ENCODE measurements at places on chromosomes 6 and 20.

- DNase-seq = no peak
Observed at GRCh38 chr20:49594143-49594930, 26.4 kb upstream of the PTGIS start.

GRCh38 chr6:129679275-129679674 lies 30.7 kb downstream of the ARHGAP18 start:
- DNase-seq = no peak

DNA sequence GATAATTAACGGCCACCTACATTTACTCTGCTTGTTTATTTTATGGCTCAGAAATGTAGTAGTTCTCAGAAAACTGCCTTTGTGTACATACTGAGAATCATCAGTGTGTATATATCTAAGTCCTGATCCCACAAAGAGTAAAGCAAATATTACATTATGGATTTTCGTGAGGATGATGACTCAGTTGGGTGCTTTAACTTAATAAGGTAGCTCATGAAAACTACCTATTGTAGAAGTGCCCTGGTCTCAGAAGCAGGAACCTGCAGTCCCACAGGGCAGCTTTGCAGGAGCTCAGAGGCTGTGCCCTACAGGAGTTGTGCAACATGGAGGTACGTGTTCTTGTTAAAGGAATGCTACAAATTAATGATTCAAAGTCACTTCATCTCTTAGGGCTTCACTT lies 108.2 kb downstream of the PLG start:
- no peak for DNase-seq

GRCh38 chr6:162443101-162443500 lies 284.5 kb downstream of the PRKN start:
- DNase-seq = no peak

GRCh38 chr6:93293872-93294271 lies 125.5 kb downstream of the EPHA7 start:
- DNase-seq = no peak

- DNase-seq = no peak
Observed at GRCh38 chr6:168054765-168055560, 24.0 kb downstream of the FRMD1 start.

- DNase-seq = no peak
Observed at GRCh38 chr20:44637042-44637441, 14.5 kb downstream of the ADA start.

DNA sequence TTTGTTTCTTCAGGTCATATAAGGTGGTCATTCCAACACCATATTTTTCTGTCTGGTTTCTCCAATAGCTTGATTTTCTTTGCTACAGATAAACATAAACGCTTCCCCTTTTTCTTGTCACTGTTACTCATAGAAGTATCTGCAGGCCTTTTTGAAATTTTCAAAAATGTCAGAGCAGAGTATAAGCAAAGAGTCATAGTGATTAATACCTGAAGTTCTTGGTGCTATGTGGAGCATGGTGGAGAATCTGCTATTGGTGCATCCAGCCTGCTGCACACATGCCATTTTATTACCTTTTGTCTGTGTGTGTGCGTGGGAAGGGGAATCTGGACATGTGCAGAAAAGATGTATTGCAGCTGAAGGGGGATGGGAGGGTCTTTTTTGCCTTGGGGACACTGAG lies 19.7 kb downstream of the STX11 start:
- no peak for DNase-seq

- DNase-seq = no peak
Observed at GRCh38 chr20:58629215-58629580, 21.9 kb upstream of the STX16 start.

- no peak for DNase-seq
Observed at GRCh38 chr6:45991189-45991588, 24.5 kb downstream of the CLIC5 start.

DNA sequence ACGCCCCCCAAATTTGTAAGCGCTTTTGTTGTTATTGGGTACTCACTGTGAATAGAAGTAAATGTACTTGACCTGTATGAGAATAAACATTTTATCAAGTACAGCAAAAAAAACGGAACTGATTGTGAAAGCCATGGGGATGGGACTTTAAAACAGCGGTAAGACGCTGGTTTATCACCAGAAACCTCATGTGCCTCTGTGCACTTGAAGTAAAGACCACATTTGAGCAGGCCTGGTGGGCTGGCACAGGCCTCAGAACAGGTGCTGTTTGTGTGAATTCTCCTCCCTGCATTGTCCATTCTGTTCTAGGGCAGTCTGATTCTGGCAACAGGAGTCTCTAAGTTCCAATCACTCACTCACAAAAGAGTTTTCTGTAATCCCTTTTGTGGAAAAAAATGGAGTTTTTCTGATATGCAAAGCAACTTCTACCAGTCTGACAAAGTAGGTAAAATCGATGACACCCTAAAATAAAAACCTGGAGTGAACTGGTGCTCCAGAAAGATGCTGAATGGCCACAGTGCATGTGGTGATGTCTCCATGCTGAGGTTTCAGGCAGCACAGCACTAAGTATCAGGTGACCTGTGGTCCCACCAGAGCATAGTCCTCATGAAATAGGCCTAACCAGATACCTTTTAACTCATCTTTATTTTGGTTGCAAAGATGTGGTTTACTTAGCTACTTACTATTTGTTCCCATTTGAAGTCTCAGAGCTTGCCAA lies 53.9 kb downstream of the STX7 start:
- DNase-seq = no peak

DNA sequence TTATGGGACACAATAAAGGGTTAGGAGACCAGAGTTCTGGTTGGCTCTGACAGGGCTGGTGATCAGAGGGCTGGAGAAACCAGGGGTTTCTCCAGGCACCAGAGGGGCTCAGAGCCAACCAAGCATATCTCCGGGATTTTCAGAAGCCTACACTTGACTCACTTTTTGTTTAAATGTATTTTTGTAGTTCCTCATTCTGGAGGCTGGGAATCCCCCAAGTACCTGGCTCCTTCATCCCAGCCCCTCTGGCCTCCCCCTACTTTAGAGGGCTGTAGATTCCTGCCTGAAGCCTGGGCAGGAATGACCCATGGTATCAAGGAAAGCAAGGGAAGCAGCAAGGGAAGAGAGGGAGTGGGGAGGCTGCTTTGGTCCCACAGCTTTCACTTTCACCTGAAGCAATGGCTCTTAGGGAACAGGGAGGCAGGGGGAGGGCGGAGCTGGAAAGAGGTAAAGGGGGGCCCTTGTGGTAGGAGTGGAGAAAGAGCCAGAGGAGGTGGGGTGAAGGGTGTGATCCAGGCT lies 973 bp downstream of the CD40 start:
- DNase-seq = no peak

- no peak for DNase-seq
Observed at GRCh38 chr6:73341335-73341734, 12.7 kb downstream of the DPPA5 start.

GRCh38 chr6:127496471-127496870 lies 22.7 kb downstream of the MTCL3 start:
- no peak for DNase-seq

DNA sequence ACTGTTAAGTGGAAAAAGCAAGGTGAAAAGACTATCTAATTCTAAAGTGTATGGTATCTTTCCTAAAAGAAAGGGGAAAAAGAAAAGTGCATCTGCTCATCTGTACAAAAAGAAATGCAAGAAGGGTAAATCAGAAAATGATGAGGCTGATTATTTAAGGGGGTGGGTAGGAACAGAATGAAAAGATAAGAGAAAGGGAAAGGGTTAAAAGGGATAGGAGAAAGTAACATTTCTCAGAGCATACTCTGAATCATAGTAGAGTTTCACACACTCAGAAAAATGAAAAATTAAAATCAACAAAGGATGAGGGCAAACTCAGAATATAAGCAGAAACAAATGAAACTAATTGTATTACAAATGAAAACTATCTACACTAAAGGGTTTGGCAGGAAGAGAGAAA lies 79.1 kb downstream of the RNGTT start:
- no peak for DNase-seq

DNA sequence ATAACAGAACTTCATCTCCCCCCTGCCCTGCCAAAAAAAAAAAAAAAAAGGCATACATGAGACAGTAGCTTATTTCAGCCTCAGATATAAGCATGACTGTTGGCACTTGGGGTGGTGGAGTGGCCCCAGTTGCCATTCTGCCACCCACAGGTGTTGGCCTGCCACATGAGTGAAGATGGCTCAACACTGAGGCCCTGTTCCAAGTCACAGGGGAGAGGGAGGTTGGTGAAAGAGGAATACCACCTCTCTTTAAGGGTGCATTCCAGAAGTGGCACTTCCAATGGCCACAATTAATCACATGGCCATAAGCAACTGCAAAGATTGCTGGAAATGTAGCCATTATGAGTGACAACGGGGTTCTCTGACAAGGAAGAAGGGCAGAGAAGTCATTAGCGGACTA lies 61.9 kb upstream of the JARID2 start:
- no peak for DNase-seq

GRCh38 chr6:103507052-103507451 lies 1352.7 kb downstream of the HACE1 start:
- no peak for DNase-seq

DNA sequence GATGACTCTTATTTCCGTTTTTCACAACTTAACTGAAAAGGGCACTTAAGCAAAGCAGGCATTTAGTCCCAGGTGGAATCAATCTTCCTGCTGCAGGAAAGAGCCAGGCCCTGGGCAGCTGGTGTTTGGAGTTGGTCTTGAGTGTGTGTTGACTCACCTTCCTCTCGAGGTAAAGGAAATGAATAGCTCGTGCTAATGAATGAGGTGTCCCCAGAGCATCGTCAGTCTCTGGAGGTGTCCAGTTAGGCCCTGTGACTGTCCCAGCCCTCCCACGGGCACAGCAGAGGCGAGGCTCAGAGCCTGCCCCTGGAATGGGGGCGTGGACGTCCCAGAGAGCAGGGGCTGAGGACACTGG lies 277.7 kb downstream of the NRN1 start:
- DNase-seq = no peak

DNA sequence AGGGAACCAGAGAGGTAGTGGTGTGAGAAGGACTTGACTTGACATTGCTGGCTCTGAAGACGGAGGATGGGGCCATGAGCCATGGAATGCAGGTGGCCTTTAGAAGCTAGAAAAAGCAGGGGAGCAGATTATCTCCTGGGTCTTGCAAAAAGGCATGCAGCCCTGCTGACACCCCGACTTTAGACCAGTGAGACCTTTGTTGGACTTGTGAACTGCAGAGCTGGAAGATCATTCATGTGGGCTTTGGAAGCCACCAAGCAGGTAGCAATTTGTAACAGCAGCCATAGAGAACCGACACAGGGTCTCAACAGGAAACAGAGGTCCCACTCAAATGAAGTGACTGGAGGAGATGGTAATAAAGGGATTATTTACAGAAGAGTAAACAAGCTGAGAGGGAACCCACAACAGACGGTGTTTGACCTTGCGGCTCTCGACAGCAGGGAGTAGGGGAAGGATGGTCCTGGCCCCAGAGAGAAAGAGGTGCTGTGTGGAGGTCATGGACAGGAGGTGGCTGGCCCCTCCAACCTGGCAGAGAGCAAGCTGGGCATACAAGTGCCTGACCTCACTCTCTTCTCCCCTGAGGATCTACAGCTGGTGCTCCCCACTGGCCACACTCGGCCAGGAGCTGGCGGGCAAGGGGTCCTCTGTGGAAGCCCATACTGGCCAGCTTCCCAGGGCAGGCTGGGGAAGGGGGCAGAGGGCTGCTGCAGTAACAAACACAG lies 43.9 kb downstream of the SLC22A23 start:
- DNase-seq = no peak

- no peak for DNase-seq
Observed at GRCh38 chr6:168713839-168714238, 272.9 kb downstream of the SMOC2 start.

- DNase-seq = no peak
Observed at GRCh38 chr6:6922166-6922565, 185.6 kb upstream of the RREB1 start.

- no peak for DNase-seq
Observed at GRCh38 chr20:25081065-25081729, 744 bp downstream of the VSX1 start.

DNA sequence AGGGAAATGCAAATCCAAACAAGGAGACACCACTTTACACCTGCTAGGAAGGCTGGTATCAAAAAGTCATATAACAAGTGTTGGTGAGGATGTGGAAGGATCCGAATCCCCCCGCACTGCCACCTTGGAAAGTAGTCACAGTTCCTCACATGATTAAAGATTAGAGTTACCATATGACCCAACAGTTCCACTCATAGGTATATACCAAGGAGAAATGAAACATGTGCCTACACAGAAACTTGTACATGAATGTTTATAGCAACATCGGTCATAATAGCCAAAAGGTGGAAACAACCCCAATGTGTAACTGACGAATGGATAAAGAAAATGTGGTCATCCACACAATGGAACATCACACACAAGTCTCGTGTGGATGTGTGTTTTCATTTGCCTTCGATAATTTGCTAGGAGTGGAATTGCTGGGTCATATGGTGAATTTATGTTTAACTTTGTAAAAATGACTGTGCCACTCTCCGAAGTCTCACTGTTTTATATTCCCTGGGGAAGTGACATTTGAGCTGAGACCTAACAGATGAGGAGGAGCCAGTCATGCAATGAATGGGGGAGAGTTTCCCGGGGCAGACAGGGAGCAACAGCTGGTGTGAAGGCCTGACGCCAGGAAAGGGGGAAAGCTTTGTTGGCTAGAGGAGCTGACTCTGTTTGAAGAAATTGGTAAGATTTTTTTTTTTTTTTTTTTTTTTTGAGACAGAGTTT lies 125.9 kb upstream of the MLN start:
- DNase-seq = no peak

- no peak for DNase-seq
Observed at GRCh38 chr6:5159162-5159561, 74.0 kb downstream of the PPP1R3G start.

GRCh38 chr6:6224933-6225486 lies 95.5 kb downstream of the F13A1 start:
- DNase-seq = no peak

GRCh38 chr6:50091641-50092040 lies 41.9 kb upstream of the DEFB112 start:
- no peak for DNase-seq

- no peak for DNase-seq
Observed at GRCh38 chr6:101545191-101545590, 151.7 kb downstream of the GRIK2 start.

GRCh38 chr20:56964901-56965300 lies 301.5 kb downstream of the BMP7 start:
- no peak for DNase-seq

- no peak for DNase-seq
Observed at GRCh38 chr20:49668181-49668877, 45.3 kb downstream of the B4GALT5 start.

DNA sequence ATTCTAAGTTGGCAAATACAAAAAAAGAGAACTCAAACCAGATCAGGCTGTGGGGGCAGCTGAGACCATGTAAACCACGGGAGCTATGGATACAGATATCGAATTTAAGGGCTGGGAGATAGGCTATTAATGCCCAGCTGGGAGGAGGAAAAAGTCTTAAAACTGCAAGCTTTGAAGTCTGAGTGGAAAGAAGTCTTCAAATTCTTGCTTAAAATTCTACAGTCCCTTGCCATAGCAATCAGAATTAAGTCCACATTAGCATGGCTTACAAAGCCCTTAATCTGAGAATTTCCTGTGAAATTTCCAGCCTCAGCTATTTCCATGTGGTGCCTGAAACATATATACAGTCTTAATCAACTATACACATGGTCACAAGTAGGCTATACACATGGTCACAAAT lies 465.0 kb upstream of the HSF2 start:
- DNase-seq = no peak
